ENCODE measurements at places on chromosomes 16 and 17.
A peak's percentile ranks its signal among the peaks of the same experiment; 100 is the strongest.

- DNase-seq: no peak
Observed at GRCh38 chr16:81461766-81462165, 17.2 kb downstream of the CMIP start.

DNA sequence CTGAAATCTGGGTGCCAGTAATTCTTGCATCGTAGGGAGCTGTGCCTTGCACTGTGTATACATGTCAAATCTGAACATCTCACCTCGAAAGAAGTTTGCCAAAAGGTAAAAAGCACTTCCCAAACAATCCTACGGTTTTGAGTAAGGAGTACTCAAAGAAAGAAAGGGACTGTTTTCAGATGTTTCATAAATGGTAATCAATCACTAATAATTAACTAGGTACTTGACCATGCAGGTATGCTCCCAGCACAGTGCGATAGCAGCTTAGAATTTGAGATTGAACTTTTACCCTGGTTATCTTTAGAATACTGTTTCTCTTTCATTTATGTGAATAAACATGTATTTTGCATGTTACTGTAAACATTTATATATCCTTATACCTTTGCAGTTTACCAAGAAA, 39.0 kb downstream of the PRKCA start:
- DNase-seq: no peak

DNA sequence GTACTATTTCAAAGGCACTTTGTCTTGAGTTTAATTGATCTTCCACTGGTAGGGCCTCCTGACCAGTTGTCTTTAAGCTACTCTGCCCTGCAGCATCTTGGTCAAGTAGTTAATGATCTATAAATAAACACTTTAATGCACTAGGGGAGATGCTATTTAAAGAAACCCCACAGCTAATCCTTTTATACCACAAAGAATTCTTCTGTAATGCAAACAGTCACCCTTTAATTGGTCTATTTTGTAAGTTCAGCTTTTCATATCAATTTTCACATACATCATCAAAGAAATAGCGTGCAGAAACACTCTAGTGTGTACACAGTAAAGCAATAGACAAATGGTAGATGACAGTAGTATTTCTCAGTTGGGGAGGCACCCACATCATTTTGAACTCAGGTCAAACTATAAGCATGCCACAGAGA, 70.3 kb downstream of the PMP22 start:
- DNase-seq: no peak

DNA sequence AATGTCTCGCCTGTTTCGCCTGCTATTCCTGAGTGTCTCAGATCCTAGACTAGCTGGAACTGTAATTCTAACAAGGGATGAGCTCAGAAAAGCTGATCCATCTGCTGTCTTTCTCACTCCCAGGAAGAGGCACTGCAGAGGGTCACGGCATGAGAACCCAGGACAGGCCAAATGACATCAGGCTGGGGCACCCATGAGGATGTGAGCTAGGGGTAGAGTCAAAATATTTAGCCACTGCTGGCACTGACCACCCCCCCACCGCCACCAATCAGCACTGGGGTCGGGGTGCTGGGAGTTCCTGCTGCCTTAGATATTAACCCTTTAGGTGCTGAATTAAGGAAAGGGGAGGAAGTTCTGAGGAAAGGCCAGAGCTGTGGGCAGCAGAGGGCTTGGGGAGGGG, 112.4 kb downstream of the IRX3 start:
- no peak for DNase-seq

DNA sequence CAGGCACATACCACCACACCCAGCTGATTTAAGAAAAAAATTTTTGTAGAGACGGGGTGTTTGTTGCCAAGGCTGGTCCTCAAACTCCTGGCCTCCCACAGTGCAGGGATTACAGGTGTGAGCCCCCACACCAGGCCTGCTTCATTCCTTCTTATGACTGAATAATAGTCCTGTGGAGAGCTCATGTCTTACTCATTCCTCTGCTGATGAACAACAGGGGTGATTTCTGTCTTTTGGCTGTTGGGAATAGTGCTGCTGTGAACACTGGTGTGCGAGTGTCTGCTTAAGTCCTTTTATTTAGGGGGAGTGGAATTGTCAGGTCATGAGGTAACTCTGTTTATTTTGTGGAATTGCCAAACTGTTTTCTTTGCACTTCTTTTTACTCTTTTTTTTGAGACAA, 2.7 kb upstream of the CTRB1 start:
- no peak for DNase-seq

GRCh38 chr17:75077496-75078283, 10.1 kb upstream of the SLC16A5 start:
- DNase-seq: peak; percentile 8

GRCh38 chr16:27764427-27764826, 214.5 kb downstream of the KATNIP start:
- DNase-seq: no peak

DNA sequence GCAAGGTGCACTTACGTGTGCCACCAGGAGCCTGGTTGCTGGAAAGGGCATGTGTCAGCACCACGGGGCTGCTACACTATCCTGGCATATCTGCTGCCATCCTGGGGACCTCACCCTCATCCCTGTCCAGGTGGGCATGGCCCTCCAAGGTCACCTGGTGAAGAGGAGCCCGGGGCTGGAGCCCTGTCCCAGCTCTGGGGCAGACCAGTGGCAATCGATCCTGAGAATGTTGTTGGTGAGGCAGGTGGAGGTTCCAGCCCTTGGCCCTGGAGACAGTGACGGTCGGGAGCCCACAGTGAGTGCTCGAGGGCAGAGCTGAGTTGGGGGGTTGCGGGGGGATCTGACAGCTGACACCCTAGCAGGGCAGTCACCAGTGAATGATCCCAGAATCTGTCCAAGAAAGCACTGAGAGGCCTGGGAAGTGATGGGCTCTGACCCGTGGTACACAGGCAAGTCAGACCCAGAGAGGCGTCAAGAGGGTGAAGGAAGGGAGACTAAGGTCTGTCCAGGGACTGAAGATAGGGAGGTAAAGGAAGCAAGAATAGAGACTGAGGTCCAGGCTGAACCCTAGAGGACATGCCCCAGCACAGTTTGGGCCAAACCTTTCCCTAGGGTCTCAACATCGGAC, 17.6 kb downstream of the POLR3K start:
- DNase-seq: no peak

- no peak for DNase-seq
Observed at GRCh38 chr17:31877911-31878702, 19.1 kb upstream of the COPRS start.

- DNase-seq: no peak
Observed at GRCh38 chr17:82835766-82836512, 3.9 kb downstream of the ZNF750 start.

- DNase-seq: no peak
Observed at GRCh38 chr16:85475691-85476300, 137.3 kb upstream of the GSE1 start.

GRCh38 chr16:21598701-21599121, 666 bp upstream of the METTL9 start:
- DNase-seq: peak; percentile 5

DNA sequence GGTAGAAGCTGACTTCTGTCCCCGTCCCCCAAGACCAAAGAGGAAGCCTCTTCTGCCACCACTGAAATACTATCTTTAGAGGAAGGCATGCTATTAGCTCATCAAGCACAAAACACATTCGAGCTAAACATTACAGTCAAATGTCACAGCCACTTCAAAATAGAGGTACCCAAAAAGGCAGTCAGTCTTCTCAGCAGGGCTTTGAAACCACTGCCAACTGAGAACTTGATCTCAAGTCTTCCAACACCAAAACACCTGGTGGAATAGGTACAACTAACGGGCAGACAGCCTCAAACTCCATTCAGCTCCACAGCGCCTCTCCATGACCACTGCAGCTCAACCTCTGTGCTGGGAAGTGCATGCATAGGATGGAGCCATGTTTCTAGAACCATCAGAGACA, 36.0 kb downstream of the ZFHX3 start:
- DNase-seq: no peak

GRCh38 chr16:12672986-12673385, 130.7 kb downstream of the CPPED1 start:
- no peak for DNase-seq

GRCh38 chr17:19510903-19511302, 22.8 kb upstream of the SLC47A1 start:
- DNase-seq: no peak

GRCh38 chr16:48562475-48562874, 47.5 kb downstream of the N4BP1 start:
- no peak for DNase-seq

DNA sequence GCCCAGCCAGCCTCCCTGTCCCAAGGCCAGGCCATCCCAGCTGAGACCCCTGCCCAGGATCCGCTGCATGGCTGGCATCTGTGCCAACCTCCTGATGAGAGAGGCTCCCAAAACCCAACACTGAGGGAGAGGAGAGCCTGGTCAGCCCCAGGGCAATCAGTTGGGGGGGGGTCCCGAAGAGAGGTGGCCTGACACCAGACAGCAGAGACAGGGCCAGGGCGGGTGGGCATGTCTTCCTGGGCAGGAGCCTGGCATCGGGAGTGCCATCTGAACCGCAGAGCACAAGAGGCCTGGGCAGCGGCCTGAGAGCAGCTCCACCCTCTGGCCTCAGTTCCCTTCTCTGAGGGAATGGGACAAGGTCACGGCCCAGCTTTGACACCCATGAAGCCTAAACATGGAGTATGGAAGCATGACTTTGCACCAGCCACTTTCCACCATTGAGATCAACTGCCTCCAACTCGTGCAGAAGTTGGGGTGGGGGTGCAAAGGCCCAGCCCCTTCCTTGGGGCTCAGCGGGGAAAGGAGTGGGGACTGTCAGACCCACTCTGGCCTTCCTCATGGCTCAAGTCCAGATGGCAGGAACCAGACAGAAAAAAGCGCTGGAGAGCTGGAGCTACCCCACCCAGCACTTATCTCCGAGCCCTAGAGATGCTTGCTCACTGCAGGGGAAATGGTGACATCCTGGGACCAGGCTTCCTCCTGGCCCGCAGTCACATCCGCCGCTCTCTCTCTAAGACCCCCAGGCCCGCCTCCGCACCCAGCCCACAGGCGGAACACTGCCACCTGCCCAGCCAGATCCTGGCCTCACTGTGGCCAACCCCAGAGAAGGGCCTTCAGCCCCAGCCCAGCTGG, 9.7 kb downstream of the RHBDF2 start:
- DNase-seq: no peak

- peak; percentile 44 for DNase-seq
Observed at GRCh38 chr17:44219108-44219615, 313 bp downstream of the UBTF start.

- DNase-seq: no peak
Observed at GRCh38 chr16:57358527-57359095, at the start of gene CCL22. Gene CCL22 (plus strand): TSS chr16:57358783. CDS start chr16:57358817, 34 bp downstream.

DNA sequence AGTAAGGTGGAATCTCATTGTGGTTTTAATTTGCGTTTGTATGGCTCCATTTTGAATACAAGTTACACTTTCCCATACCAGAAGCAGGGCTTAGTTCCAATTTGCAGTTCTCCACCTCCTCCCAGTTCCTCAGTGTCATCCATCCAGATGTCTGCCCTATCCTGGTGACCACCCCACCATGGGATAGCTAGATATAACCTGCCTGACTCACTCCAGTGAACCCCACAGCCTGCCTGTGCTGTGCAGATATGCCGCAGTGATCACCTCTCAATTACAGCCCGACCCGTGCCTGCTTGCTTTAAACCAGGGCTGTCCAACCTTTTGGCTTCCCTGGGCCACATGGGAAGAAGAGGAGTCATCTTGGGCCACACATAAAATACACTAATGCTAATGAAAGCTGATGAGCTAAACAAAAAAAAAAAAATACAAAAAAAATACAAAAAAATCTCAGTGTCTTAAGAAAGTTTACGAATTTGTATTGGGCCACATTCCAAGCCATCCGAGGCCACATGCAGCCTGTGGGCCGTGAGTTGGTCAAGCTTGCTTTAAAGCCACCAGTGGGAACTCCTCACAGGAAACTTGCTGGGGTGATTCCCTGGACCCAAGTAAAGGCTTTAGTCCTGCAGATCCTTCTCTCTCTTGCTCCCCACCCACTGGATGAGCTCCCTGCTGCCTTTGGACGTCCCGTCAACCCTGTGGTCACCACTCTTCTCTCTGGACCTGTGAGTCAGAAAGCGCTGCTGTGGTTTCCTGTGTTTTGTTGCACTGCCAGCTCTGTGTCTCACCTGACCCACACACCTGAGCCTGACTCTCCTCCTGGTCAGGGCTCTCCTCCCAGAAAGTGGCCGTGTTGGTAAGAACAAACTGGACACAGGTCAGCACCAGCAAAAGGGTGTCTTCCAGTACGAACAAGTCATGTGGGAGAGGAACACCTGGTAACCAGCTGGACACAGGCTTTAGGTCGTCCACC, 83.0 kb downstream of the EMP2 start:
- DNase-seq: no peak

GRCh38 chr16:73010150-73010676, 37.7 kb downstream of the ZFHX3 start:
- no peak for DNase-seq

DNA sequence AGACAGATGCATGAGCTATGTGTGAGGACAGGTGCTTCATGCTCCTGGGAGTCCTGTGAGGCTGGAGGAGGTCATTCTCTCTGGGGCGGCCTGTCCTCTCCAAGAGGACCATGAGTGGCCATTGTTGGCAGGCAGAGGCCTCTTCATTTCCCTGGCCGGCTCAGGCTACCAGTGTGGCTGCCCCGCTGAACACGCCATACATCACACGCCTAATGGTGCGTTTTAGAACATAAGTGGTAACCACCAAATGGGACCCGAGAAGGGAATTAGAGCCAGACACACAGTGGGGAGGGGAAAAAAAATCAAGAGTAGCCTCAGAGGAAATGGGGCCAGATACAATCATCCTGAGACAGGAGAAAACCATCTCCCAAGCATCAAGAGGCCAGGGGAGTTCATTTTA, 140.0 kb downstream of the SPACA3 start:
- no peak for DNase-seq

Measured in stimulated activated CD8-positive, alpha-beta memory T cell treated with anti-CD3 and anti-CD28 coated beads, Interleukin-7, amount 100 ng/mL, for 1 hour (primary cell).